NCI-H1417 (cell line): ENCODE measurements at places on chromosomes 6 and 20.

DNA sequence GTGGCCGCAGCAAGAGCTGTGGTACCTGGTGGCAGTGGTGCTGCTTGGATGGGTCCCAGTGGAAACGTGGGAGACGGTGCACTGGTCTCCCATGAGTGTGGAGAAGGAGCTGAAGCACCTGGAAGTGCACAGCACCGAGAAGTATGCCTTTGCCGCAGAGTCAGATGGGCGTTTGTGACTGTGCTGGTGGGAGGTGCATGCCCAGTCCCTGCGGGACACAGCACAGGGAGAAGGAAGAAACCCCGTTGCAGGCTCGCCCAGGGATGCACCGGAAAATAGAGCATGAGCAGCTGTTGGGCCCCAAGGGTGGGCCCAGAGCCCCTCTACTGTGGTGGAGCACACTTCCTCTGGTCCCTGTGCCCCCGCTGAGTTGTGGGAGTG, 19.3 kb upstream of the RGS17 start:
- no peak for DNase-seq

GRCh38 chr6:6968731-6969552, 138.8 kb upstream of the RREB1 start:
- no peak for DNase-seq

GRCh38 chr6:144395014-144395413, 109.9 kb downstream of the UTRN start:
- DNase-seq: no peak

- DNase-seq: peak; percentile 31
Measured at GRCh38 chr6:17167327-17167979, 65.6 kb downstream of the STMND1 start.

GRCh38 chr6:72305971-72306370, 315.9 kb upstream of the KCNQ5 start:
- no peak for DNase-seq

GRCh38 chr6:73074175-73074574, 151.1 kb downstream of the KHDC1L start:
- DNase-seq: no peak

DNA sequence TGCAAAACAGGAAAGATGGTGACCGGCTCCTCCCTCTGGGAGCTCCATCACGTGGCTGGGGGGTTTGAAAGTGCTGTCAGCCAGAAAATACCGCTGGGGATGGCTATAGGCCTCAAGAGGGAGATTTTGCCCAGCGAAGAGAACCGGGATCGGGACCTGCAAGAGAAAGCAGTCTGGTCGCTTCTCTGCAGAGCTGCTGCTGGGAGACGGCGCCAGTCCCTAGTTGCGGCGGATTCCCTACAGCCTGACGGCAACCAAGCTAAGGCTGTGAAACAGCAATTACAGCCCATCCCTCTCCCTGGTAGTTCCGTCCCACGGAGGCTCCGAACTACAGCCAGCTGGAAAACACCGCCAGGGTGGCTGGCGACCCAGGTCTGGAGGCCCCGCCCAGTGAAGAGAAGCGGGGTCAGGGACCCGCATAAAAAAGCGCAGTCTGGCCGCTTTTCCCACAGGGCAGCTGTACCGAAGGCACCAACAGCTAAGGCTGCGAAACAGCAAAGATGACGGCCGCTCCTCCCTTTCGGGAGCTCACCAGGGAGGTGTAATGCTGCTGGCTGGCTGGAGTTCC, 238.1 kb upstream of the IRAK1BP1 start:
- DNase-seq: no peak

GRCh38 chr6:101760843-101761621, 367.5 kb downstream of the GRIK2 start:
- DNase-seq: no peak

DNA sequence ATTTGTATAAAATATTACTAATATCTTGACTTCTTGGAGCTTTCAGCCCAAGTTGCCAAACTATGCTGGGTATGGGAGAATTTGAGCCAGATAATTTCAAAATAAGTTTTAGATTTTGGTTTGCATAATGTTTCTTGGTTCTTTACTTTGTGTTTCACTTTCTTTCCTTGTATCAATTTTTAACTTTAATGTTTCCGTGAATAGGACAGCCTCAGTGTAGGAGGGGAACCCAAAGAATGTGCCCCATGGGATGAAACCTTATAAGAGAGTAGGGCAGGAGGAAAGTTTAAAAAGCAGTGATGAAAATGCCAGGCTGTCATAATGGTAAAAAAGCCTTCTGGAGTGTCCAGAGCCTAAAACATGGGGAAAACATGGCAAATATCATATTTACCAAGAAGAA, 252.4 kb upstream of the IRAK1BP1 start:
- DNase-seq: no peak

DNA sequence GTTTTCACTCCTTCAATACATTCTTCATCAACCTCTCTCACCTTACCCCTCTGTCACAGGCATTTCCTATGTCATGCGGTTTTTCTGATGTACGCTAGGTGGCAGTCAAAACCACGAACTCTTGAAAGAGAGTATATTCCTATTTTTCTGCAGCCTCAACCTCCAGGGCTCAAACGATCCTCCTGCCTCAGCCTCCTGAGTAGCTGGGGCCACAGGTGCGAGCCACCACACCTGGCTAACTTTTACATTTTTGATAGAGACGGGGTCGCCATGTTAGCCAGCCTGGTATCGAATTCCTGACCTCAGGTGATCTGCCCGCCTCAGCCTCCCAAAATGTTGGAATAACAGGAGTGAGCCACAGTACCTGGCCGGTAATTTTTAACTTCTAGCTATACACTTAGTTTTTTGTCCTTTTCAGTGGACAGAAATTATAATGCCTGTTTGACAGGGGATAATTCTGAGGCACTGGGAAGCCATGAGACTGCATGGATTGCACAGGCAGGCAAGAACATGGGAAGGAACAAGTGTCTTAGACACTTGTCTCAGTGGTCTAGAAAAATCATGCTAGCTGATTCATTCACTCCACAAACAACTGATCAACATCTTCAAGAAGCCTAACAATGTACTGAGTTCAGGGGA, 22.5 kb upstream of the HFE start:
- peak; percentile 48 for DNase-seq

- no peak for DNase-seq
Measured at GRCh38 chr6:14276667-14277404, 159.3 kb downstream of the CD83 start.

DNA sequence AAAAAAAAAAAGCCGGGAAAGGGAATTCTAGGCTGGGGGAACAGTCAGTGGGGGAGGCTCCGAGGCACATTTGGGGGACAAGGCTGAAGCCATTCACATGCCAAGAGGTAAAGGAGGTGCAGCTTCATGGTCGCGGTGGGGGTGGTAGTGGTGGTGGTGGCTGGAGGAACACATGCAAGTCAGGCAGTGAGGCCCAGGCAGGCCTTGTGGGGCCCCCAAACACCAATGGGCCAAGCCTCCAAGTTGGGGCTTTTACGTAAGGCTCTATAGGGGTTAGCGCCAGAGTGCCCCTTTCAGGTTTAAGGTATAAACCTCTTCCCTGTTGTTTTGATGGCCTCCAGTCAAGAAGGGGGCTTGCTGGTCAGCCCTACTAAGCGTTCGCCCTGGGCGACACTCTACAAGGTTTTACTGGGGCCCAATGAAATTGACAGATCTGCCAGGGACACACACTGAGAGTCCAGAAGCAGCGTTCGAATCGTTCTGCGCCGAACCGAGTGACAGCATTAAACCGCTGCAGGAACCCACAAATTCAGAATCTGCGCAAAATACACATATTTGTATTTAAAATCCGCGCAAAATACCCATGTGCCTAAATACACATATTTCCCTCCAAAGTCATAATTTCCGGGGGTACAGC, 818 bp upstream of the AP5S1 start:
- no peak for DNase-seq

GRCh38 chr20:36279362-36279761, 26.8 kb upstream of the DLGAP4 start:
- no peak for DNase-seq

DNA sequence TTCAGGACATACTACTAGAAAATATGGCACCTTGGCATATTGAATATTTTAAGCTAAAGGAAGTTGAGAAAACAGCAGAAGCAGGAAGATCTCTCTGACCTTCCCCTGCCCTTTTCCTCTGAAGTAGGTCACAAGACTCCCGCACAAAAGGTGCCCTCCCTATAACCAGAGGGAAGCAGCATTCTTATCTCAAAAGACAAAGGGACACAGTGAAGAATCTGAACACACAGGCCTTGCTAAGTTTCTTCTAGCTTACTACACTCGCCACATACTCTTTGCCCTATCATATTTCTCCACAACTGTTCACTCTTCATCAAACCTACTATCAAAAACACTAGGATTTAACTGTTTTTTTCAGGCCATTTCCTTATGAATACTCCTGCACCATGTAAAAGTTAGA, 151.2 kb downstream of the ELOVL4 start:
- DNase-seq: no peak
